CMK (cell line): ENCODE measurements at places on chromosomes 2 and 18.

- no peak for DNase-seq
Observed at GRCh38 chr18:60189856-60190255, 182.7 kb downstream of the MC4R start.

DNA sequence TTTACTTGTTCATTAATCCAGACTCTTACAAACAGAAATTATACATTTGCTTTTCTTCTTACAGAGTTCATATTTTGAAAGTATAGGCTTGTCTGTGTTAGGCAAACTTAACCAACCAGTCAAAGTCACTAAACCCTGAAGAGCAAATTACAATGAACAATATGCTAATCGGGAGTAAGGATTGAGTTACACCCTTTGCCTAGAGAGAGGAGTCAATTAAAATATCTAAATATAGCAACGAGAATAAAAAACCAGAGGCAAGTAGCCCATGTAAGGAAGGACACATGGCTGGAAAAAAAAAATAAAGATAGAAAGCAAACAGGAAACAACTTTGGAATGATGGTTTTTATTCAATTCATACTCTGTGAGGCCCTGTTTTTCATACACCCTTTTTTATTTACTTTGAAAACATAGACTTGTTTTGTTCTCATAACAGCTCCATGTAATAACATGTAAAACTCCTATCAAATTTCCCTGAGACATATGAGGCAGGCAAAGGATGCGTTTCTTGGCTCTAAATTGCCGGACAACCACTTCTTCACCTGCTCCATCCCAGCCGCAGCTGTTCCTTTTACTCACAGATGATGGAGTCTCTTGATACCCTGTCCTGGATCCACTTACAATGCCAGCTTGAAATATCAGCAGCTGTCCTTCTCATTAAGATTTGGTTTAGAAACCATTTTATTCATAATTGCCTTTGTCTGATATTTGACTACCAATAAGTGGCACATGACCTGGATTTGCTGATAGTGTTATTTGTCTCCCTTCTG is 767.7 kb upstream of the GCFC2 start:
- no peak for DNase-seq

DNA sequence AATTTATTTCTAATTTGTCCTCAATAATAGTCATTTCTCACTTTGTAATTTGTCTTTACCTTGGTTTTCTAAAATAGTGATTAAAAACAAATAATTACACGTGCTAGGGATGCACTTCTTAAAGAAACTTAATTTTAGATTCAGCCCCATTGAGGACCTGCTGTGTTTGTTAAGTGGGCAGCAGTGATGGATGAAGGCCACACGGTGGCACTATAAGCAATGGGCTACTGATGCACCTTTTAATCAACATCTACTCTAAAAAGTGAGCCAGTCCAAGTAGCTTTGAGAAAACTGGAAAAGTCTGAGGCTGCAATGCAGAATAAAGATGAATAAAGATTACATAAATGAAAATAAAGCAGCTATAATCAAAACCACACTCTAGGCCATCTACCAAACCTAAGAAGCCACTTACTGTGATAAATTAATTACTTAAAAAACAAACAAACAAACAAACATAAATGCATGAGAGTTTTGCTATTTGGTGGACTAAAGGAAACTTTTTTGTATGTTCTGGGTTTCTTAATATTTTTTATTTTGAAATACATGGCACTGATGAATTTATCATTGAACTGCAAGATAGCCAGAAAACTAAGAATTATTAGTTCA is 89.3 kb downstream of the PDE11A start:
- DNase-seq, result peak; percentile 17

DNA sequence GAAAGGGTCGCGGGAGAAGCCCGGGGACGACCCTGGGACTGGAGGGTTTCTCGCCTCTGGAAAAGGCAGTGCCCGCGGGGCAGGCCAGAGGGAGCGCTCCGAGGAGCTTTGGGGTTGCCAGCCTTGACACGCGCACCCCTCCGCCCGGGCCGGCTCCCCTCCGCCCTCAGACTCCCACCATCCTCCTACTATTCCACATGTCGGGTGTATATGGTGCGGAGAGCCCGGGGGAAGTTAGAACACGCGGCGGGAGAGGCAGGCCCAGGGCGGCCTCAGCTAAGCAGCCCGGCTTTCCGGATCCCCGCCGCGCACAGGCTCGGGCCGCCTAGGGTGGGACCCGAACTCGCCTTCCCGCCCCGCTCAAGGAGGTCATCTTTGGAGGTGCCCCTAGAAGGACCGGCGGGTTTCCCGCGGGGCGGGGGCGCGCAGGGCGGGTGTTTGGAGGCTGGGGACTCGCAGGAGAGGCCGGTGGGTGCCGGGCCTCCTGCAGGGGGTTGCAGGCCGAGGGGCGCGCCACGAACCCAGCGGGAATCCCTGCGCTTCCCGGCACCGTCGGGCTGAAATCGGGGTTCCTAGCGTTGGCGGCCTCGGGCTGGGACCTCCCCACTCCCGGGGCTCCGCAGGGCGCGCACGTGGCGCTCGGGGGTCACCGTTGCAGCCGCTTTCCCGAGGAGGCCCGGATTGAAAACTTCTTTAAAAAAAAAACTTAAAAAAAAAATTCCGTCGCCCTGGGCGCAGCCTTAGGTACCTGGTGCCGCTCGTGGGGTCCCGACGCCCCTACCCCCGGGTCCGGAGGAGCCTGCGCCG is 3.7 kb downstream of the NFATC1 start:
- no peak for DNase-seq

- no peak for DNase-seq
Observed at GRCh38 chr2:238378230-238379095, 48.3 kb upstream of the ASB1 start.

DNA sequence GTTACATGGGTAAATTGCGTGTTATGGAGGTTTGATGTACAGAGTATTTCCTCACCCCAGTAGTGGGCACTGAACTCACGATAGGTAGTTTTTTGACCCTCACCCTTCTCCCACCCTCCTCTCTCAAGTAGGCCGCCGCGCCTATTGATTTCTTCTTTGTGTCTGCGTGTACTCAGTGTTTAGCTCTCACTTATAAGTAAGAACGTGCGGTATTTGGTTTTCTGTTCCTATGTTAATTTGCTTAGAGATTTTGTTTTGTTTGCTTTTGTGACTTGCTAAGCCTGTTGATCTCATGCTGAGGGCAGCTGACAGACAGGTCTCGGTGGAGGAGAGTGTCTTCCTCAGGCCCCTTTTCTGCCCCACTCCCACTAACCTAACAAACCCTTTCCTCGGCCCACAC is 36.2 kb downstream of the ACOXL start:
- DNase-seq, result no peak

DNA sequence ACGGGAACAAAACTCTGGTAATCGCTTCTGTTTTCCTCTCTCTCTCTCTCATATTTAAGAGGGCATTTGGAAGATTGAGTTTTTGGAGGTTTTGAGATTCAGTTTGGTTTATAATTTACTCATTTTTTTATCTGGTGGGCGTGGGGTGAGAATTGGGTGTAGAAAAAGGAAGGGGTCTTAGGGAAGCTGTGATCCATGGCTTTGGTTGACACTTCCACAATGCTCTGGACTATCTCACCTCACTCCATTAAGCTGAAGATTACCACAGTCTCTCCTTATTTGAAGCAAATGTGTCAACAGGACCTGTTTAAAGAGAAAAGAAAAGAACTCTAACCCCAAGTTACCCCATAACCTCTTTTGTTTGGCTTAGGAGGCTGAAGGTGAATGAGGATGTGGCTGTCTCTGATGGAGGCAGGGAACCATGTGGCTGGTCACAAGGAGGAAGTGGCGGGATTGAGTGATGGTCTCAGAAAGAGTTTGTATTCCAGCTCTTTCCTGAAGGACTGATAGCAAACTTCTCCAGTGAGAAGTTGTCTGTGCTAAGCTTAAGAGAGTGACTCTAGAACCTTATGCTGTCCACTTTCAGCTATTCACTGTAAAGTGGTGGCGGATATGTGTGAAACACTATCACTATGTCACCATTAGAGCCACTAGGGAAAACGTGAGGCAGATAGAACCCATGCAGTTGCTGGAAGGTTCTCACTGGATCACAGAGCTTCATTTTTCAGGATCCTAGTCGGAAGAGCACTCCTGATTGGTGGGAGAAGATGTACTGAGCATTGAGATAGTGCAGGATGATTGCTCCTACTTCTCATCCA is 934 bp downstream of the ZNF804A start:
- no peak for DNase-seq

- no peak for DNase-seq
Observed at GRCh38 chr18:13614641-13615288, 111.6 kb downstream of the FAM210A start.

DNA sequence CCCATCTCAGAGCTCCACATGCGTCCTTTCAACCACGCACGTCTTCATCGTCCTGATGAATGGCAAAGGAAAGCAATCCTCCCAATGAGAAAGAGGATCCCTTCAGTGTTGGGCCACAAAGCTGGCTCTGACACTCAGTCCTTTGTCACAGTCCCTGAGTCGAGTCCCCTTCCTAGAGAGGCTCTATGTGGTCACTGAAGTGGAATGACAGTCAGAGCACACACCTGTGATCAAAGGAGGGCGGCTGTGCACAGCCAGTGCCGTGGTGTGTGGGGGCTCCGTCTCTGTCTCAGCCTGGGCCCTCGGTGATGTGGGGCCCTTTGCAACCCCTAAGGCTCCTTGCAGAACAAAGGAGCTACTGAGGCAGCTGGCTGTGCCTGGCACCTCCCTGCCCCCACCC is 157.3 kb upstream of the APCDD1 start:
- no peak for DNase-seq

DNA sequence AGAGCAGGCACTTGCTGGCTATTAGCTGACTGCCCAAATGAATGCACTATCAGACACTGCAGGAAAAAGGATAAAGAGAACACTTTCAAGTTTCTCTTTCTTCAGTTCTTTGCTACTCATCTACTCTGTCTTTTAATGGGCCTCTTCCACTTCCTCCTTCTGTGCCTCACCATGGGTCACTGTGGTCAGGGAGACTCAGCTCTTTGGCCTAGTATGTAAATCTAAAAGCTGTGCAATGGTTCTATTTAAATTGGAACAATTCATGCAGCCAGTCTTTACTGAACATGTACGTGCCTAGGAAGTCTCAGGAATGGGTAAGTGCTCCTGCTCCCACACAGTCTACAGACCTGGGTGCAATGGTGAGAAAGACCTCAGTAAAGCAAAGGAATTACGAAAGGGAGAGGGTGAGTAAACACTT is 79.1 kb upstream of the DNMT3A start:
- no peak for DNase-seq

GRCh38 chr2:199484927-199485326 is 27.2 kb upstream of the SATB2 start:
- DNase-seq, result no peak

- no peak for DNase-seq
Observed at GRCh38 chr2:45330108-45330507, 281.0 kb downstream of the SRBD1 start.

DNA sequence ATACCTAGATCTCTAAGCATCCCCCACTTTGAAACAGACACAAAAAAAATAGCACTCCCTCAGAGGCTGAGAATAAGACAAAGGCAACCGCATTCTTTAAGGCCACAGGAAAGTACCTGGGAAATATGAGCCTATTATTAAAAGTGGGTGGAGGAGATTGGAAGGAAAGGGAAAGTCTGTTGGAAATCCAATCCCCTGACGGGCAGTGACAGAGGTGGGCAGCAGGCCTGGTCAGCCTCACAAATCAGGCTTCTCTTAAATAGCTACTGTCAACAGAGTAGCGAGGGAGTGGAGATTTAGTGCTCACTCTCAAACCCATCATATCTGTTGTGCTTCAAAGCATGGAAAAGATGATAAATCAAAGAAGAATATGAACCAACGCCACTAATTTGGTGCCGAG is 324.4 kb downstream of the ALK start:
- no peak for DNase-seq

DNA sequence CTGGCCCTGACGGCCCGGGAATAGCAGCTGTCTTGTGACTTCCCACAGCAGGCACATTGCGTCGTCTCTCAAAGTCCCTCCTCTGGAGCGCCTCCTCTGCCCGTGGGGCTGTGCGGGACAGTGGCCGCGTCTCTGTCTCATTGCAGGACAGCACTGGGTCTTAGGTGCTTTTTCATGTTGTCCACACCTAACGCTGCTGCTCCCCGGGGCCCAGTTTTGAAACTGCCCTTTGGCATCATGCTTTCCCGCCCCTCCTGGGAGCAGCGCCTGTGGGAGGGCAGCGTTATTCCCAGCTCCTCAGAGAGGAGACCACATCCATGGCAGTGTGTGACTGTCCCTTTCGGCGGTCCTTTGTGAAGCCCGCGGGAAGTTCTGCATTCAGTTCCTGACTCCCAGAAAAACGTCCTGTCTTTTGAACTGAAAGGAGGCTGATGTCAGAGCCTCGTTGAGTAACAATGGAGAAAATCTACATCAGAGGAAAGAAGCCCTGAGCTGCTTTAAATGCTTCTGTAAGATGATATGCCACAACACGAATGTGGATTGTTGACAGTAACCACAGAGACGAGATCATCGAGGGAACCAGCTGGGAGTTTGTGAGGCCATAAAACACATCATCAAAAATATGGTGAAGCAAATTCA is 226.0 kb downstream of the FAM210A start:
- DNase-seq, result no peak

GRCh38 chr2:172596776-172597175 is 40.9 kb downstream of the PDK1 start:
- no peak for DNase-seq

DNA sequence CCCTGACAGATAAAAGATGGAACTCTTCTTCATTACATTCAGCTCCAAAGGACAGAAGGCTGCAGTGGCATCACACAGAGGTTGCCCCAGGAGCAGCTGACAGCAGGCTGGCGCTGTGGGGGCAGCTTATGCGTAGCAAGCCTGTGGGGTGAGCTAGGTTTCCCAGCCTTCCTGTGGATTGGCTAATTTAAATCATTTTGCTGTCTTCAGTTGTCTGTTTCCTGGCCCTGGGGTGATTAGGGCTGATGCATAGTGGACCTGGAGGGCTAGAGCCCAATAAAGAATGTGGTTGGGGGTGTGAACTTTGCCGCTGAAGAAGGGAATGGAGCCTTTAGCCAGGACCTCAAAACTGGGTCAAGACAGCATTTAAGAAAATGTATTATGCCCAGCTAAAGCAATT is 1038.0 kb downstream of the SOCS6 start:
- DNase-seq, result no peak

- no peak for DNase-seq
Observed at GRCh38 chr2:238863231-238863630, 15.3 kb downstream of the TWIST2 start.

- no peak for DNase-seq
Observed at GRCh38 chr2:142907653-142908052, 30.2 kb downstream of the KYNU start.

GRCh38 chr2:189249171-189249570 is 69.6 kb upstream of the COL5A2 start:
- no peak for DNase-seq

DNA sequence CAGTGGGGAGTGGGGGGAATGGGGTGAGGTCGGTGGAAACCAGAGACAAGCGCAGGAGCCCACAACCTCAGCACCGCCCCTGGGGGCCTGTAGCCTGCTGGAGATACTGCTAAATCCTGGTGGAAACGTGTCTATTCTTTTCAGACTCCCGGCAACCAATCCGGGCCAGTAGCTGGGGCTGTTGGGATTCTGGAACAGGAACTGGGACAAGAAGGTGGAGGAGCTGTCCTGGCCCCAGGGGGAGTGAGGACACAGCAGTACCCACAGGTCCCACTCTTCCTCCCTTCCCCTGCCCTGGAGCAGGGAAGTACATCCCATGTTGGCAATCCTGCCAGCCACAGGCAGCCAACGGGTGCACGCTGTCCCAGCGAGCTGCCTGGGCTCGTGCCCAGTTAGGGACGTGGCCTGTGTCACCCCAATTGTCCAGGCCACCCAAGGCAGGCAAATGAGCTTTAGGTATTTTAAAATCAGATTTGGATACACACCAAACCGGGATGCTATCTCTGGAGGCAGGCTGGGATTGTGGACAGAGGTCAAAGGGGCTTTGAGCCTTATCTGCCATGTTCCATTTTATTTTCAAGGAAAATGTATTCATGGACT is 51.8 kb downstream of the HS1BP3 start:
- DNase-seq, result no peak
